Left kidney (tissue), 8 donors: ENCODE measurements at places on chromosomes 5 and 9. TPM values are rescaled to one million over a fixed set of nuclear protein-coding genes. Genes with fewer than 3 reads are reported as not detected.

- no peak for DNase-seq
These were observed 968 bp downstream of the TAF11L11 start for GRCh38 chr5:17604951-17605350.

DNA sequence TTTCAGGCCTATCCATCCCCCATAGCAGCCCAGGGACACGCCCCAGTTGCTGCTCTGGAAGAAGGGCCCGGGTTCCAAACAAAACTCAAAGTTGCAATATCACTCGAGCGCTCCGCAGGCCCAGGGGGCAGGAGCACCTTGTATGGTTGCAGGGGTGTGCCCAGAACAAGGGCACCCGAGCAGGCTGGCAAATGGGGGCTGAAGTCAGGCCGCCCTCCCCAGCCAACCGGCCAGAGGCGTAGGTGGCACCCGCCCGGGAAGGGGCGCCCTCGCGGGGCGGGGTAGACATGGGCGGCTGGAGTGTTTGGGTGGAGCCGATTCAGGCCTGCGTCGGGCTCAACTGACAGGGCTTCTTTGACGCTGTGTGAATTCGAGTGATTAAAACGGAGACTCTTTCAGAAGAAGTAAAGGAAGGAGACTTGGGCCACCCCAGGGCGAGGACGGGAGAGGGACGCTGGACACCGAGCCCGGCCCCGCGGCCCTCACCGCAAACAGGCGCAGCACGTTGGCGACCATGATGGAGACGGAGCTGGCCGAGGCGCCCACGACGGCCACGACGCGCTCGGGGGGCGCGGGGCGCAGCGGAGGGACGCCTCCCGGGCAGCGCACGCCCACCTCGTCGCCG, 1.1 kb downstream of the GRM6 start:
- DNase-seq = no peak

DNA sequence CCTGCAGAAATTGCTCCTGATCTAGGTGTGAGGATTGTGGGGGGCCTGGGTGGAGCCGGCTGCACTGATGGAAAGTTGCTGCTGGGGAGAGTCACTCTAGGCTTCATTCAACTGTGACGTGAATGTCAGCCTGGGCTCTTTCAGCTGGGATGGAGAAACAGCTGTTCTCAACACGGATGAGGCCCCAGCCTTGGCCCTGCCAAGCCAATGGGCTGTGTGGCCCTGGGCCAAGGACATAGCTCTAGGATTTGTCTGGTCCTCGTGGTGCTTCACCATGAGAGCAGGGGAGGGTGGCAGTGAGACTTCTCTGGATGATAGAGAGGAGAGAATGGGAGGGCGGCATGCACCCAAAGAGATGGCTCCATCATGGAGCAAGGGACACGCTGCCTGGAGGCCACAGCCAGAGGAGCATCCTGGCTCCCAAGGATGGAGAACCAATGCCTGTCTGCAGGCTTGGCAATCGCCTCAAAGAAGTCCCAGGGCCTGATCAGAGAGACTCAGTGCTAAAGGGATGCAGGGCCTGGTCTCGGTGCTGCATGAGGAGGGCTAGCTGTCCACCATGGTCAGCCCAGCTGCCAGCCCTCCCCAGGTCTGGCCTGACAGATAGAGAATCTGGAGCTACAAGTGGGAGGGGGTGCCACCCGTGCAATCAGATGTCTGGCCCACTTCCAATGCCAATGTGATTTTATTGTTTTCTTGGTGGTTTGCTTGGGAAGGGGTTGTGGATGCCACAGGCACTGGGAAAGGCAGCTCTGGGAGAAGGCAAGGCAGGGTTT, 141.0 kb downstream of the GADD45G start:
- no peak for DNase-seq

- no peak for DNase-seq
These were observed 446.0 kb downstream of the ISL1 start for GRCh38 chr5:51829230-51829629.

DNA sequence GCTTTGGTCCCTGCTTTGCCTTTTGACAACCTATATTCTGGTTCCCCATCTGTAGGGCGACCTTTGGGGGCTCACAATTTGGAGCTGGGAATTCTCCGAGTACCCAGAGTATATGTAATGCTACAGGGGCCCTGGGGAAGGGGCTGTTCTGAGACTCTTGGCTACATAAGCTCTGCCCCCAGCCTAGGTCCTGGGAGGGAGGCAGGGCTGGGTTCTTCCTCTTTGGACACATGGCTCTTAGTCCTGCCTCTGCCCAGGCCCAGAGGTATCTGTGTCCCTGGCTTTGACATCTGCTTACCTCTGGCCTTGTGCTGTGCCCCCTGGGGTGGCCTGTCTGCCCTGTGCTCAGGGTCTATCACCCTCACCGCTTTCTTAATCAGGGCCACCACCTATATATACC, 181.6 kb downstream of the CACNA1B start:
- DNase-seq = no peak

- no peak for DNase-seq
These were observed 26.2 kb upstream of the SNX18 start for GRCh38 chr5:54491326-54491725.

GRCh38 chr5:176597417-176598389, 12.3 kb downstream of the GPRIN1 start:
- DNase-seq = no peak

DNA sequence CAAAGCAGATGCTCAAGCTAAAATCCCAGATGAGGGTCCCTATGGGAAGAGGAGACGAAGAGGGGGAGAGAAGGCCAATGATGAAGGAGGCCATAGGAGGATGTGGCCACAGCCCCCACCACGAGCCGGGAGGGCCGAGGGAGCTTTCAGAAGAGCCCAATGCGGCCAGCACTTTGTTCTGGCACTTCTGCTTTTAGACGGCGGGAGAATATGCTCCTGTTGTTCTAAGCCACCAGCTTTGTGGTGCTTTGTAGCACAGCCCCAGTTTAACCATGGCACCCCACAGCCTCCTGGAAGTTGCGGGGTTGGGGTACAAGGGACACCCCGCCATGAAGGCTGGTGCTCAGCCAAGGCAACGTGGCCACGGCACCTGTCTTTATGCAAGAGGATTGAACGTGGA, 33.4 kb downstream of the LPCAT1 start:
- no peak for DNase-seq

DNA sequence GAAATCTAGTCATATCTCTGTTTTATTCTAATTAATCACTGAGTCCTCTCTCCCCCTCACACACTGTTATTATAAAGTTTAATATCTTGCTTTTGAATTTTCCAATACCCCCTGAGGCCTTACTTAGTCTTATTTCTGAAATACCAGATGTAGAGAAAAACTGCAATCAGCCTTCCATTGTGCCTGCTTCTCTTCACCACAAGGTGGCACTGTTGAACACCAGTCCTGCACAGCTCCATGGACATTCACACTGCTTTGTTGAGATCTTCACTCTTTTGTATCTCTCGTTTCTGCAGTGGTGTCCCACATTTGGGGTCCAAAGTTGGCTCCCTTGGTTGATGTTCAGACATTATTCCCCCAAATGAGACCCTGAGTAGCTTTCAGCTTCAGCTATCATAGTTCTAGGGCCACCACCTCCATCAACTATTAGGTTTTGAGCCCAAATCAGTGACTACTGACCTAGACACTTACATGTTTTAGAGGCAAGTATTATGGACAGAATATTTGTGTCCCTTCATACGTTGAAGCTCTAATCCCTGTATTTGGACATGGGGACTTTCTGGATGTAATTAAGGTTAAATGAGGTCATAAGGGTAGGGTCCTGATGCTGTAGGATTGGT, 24.3 kb downstream of the BOD1 start:
- DNase-seq = no peak

DNA sequence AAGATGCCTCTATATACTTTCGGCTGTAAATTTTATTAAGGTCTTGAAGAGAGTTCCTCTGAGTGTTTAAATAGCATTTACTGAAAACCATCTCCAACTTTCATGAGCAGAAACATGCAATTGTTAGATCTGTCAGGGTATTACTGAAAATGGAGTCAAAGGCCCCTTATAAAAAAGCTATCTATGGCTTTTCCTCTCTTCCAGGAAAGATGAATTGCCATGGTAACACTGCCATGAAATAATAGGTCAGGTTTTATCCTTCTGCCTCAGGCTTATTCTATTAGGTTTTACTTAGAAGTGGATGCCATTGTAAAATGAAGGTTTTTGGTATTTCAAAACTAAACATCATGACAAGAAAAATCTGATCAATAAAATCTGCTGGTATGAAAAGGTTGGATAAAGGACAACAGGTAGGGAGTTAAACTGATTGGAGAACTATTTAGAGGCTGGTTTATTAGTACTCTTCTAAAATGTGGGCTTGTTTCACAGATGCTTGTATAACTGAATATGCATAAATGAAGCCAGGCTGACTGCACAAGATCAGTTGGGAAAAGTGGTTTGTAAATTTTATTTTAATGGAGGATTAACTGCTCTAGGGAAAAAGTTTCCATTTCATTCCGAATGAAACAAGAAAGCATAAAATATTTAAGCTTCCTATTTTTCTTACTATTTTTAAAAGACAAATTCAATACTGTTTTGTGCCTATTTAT, 135.5 kb downstream of the RAB3C start:
- DNase-seq = no peak

DNA sequence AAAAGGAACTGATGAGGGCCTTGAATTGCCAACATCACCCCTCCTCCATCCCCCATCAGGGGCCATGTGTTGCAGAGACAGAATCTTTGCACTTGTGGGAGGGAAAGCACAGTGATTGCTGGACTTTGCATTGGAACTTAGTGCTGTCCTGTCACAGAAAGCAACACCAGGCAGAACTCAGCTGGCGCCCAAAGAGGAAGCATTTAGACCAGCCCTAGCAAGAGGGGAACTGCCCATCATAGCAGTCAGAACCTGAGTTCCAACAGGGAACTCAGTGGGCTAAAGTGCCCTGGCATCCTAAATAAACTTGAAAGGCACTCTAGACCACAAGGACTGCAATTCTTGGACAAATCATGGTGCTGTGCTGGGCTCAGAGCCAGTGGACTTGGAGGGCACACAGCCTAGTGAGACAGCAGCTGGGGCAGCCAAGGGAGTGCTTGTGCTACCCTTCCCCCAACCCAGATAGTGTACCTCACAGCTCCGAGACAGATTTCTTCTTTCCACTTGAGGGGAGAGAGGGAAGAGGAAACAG, 128.1 kb downstream of the ACTL7B start:
- no peak for DNase-seq

DNA sequence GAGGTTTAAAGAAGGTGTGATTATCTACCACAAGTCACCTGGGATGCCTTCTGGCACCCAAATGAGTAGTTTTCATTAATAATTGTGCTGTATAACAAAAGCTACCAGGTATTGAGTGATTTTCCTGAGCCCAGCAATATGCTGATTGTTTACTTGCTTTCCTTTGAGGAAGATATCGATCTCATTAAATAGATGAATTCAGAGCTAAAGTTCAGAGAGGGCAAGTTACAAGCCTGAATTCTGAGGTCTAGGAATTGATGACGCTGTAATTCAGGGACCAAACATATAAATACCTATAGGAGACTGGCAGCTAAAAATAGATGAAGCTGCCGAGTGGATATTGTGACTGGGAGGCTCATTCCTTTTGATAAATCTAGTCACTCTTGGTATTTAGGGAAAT, 1.1 kb downstream of the ERCC6L2 start:
- no peak for DNase-seq

GRCh38 chr9:88980740-88981203, 10.5 kb upstream of the S1PR3 start:
- DNase-seq = no peak

DNA sequence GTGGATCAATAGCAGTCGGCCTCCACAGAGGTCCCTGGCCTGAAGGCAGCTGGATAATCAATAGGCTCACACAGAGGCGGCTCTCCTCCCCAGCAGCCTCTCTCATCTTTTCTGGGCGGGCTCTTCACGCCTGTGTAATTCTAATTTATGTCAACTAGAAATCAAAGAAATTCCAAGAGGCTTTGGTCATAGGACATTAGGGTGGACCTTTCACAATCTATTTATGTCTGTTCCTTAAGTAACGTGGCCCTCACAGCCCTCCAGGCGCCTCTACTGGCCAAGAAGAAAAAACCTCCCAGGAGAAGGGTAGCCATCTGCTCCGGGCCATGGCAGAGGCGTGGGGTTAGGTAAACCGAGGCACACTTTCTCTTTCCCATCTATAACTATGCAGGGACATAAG, 205.1 kb upstream of the EFNA5 start:
- DNase-seq = peak; percentile 29

DNA sequence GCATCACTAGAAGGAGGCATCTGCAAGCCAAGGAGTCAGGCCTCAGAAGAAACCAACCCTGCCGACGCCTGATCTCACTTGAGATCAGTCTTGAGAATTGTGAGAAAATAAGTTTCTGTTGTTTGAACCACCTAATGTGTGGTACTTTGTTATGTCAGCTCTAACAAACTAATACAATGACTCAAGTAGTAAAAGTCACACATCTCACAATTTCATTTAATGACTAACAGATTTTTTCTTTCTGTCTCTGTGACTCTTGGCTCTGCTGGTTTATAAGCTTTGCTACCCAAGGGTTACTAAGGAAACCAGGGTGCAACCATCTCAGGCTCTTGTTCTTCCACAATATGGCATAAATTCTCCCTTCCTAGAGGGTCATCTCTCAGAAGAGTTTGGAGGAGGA, 315.8 kb upstream of the GRAMD2B start:
- DNase-seq = no peak

DNA sequence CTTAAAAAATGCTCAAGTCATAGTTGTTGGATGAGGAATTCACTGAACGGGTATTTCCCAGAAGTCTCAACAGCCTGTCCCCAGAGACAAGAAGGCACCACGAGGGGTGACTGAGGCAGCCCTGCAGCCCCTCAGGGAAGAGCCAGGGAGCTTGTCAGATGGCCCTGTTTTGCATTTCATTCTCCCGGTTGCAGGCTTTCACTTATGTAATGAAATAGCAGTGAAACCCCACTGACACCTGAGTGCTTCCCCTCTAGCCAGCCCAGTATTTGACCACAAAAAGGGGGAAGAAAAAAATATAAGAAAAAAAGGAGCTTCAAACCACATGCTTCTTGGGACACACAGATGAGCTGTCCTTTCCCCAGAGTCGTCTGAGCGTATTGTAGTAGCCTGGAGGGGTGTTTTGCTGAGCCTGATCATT, 75.3 kb upstream of the IL12B start:
- DNase-seq = no peak

DNA sequence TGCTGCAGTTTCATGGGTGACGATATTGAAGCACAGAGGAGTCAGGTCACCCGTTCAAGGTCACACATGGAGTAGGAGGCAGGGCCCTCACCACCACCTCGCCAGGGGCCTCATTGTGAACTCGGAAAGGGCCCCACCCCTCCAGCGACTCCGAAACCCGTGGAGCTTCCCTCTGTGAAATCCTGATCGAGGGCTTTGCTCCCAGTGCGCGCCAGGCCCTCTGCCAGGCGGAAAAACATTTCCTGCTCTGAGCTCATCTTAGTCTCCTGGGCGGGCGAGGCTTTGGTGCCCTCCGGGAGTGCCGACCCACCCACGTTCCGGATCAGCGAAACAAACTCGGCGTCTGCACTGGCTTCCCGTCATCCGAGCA, 75.0 kb upstream of the FCN1 start:
- DNase-seq = peak; percentile 31

GRCh38 chr9:104069288-104069687, 24.8 kb upstream of the SMC2 start:
- no peak for DNase-seq

RNF14 gene
- polyA plus RNA-seq = 66.6 TPM

PCDHA4 gene
- 1.00 TPM for polyA plus RNA-seq

CBY3 gene
- polyA plus RNA-seq = 0.30 TPM

ESM1 gene
- polyA plus RNA-seq = 8.8 TPM

C9orf50 gene
- polyA plus RNA-seq = 0.30 TPM
